WTC11 (cell line): ENCODE measurements at places on chromosomes 13 and 19. TPM values are rescaled to one million over a fixed set of nuclear protein-coding genes. Genes with fewer than 3 reads are reported as not detected.

ATXN8OS gene
- total RNA-seq: not detected in 3 replicates

DNA sequence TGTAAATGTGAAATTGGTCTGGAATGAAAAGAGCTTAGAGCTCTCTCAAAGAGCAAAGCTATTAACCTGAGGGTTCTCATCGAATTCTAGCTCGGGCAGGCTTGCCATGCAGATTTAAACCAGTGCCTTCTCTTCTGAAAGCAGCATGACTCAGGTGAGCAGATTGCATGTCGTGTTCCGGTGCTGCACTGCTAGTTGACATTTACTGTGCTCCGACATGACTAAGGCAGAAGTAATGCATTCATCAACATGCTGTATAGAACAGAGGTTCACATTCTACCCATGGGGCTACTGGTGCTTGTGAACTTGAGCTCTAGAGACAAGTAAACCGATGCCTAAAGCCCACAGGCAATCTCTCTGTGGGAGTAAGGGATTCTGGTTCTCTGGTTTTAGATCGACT is 947.7 kb downstream of the EFNB2 start:
- H3K27me3 ChIP-seq: no peaks in the 10 kb centered on the region
- no peaks in the 10 kb centered on the region for H3K36me3 ChIP-seq
- no peaks in the 10 kb centered on the region; the same call in 1 of the 2 replicates for H3K4me1 ChIP-seq
- DNase-seq: no peak

GRCh38 chr13:75495938-75496337 is 14.0 kb upstream of the TBC1D4 start:
- H3K4me1 ChIP-seq: no peaks in the 10 kb centered on the region
- H3K27ac ChIP-seq: no peak overlapping the region
- DNase-seq: no peak
- H3K4me3 ChIP-seq: no peak overlapping the region
- no peaks in the 10 kb centered on the region for H3K27me3 ChIP-seq
- H3K36me3 ChIP-seq: no peaks in the 10 kb centered on the region

PDX1 gene
- total RNA-seq: not detected in 3 replicates

DNA sequence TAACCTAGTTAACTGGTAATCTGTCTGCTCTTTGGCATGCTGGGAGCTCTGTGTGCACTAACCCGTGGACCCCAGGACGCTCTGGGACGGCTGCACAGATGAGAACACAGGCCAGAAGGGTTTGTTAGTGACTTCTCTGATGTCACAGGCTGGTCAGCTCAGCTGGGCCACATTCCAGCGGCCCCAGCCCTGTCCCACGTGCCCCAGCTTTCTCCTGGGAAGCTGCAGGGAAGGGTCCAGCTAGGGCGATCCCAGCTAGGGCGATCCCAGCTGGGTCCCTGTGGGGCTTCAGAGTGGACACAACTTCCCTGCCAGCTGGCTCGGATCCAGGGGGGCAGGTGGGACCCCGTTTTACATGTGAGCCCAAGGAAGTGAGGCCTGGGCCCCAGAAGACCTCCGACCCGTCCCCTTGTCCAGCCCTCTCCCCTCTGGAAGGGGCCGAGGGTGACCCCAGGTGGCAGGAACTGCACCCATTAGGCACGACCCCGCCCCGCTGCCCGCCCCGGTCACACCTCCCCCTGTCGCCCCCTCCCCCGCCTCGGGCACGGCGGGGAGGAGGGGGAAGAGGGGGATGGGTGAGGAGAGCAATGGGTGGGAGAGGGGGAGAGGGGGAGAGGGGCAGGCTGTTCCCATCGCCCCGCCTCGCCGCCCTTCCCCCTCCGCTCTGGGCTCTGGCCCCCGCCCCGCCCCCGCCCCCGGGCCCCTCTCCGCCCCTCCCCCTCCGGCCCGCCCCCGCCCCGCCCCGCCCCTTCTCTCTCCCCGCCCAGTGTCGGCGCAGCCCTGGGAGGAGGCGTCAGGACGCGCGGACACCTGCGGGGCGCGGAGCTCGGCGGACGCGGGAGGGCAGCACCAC is 75.2 kb upstream of the MCF2L start:
- peaks cover 44% of the 10 kb centered on the region for H3K4me1 ChIP-seq
- H3K27ac ChIP-seq: peak overlapping the region; percentile 86
- peaks cover 3% of the 10 kb centered on the region; the same call in 1 of the 2 replicates for H3K36me3 ChIP-seq
- peak; percentile 67 for DNase-seq
- H3K27me3 ChIP-seq: peaks cover 40% of the 10 kb centered on the region

DNA sequence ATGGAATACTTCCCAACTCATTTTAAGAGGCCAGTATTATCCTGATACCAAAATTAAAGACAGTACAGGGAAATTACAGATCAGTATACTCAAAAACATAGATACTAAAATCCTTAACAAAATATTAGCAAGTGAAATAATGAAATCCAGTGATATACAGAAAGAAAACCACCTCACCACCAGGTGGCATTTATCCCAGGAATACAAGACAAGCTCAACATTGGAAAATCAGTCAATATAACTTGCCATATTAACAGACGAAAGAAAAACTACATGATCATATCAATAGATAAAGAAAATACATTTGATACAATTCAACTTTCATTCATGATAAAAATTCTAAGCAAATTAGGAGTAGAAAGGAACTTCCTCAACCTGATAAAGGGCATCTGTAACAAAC is 6.7 kb upstream of the GNA15 start:
- no peak for DNase-seq
- no peaks in the 10 kb centered on the region; the same call in 1 of the 2 replicates for H3K27me3 ChIP-seq
- H3K4me1 ChIP-seq: peaks cover 9% of the 10 kb centered on the region

SLC46A3 gene
- total RNA-seq: 0.39 to 0.79 TPM (median 0.55 TPM) in 3 replicates

CEACAM20 gene
- total RNA-seq: not detected in 3 replicates

DNA sequence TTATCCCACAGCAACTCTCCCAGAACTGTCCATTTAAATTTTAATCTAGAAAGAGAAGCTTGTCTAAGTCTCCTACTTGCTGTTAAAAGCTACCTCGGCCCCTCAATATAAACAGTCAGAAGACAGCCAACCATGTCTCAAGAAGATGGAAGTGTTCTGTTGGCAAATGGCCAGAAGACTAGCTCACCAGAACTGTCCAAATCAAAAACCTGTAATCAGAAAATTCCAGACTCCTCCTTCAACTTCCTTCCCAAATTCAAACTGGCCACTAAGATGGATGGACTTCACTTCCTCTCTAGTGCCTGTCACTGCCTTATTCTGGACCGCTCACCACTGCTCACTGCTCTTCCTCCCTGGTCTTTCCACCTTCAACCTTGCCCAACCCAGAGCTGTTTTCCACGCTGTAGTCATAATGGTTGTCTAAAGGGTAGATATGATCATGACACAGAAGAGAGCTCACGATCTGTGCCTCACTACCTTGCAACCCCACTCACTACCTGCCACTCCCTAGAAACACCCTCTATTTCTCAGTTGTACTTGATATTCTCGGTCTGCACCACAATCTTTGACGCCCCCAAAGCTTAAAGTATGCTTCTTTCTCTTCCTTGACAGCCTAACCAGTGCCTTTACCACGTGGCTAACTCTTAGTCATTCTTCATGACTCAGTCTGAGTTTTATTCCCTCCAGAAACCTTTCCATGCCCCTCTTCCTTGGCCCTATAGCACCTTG is 9.2 kb downstream of the FGF14 start:
- DNase-seq: no peak
- H3K4me1 ChIP-seq: peaks cover 12% of the 10 kb centered on the region
- H3K36me3 ChIP-seq: no peaks in the 10 kb centered on the region

DNA sequence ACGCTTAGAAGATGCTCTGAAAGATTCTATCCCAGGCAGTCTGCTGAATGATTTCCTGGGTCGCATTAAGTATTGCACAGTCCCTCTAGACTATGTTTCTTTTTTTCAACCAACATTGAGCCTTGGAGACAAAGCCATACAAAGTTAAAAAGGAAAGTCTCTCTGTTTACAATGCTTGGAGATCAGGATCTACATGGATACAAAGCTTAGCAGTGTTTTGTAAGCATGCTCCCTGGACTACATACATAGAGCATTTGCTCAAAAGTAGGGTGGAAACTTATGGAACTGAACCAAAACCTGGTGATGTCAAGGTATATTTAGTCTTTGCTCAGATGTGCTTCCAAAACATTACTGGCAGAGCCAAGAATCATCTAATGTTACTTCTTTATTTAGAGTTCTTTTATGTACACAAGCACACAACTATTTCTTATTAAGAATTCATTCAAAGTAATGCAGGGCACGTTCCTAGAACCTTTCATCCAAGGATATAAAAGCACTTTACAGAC is 241.2 kb downstream of the ABCC4 start:
- no peak overlapping the region for H3K27ac ChIP-seq
- H3K36me3 ChIP-seq: no peaks in the 10 kb centered on the region
- H3K4me1 ChIP-seq: peaks cover 16% of the 10 kb centered on the region
- DNase-seq: no peak

DNA sequence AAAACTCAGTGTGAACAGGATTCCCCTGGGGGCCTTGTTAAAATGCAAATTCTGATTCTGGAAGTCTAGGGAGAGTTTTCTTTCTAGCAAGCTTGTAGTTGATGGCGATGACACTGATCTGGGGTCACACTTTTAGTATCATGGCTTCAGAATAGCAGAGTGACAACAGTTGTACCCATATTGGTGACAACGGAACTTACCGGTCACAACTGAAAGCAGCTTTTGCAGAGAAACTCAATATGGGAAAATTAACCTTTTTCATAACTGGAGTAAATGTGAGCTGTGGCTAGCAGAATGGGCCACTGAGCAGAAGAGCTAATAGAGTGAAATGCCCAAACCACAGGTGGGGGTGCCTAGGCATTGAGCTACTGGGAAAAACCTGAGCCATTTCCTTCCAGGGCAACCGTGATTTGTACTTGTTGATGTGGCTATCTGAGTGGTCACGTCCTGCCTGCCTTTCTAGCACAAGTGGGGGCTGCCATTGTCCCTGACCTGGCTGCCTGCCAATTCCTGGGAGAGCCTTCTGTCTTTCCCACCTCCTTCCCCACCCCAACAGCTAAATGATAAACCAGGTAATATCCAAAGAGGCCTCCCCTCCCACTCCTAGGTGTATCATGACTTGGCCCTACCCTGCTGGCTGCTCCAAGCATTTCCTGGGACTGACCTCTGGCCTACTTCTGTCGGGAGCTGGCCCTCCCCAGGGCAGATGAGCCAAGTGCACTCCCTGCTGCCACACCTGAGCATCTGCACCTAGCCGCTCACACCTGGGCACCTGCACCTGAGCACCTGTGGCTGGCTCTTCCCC is 1.7 kb upstream of the SLC10A2 start:
- peak overlapping the region; percentile 27 for H3K4me3 ChIP-seq
- H3K4me1 ChIP-seq: peaks cover 50% of the 10 kb centered on the region
- no peaks in the 10 kb centered on the region for H3K36me3 ChIP-seq
- peak; percentile 70 for DNase-seq
- H3K27me3 ChIP-seq: no peaks in the 10 kb centered on the region
- peak overlapping the region; percentile 91 for H3K27ac ChIP-seq

DNA sequence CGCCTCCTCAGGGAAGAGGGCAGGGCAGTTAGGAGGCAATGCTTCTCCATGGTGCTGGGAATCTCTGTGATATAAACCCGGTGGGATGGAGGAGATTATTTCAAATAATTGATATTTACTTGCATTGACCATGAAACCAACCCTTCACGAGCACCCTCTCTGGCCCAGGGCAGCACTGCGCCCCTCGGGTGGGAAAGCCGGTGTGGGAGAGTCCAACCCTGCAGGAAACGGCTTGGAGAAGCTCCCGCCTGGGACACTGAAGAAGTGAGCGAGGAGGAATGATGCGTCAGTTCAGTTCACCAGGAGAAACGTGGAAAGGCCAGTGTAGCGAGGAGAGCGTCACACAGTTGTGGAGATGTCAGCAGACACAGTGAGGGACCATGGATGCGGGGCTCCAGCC is 99.9 kb downstream of the COL4A2 start:
- H3K4me1 ChIP-seq: peaks cover 21% of the 10 kb centered on the region
- H3K27ac ChIP-seq: peak overlapping the region; percentile 49
- no peaks in the 10 kb centered on the region for H3K27me3 ChIP-seq
- no peak overlapping the region for H3K4me3 ChIP-seq
- no peak for DNase-seq
